Psoas muscle (tissue), 8 donors: ENCODE measurements at places on chromosomes 16 and 17. TPM values are rescaled to one million over a fixed set of nuclear protein-coding genes. Genes with fewer than 3 reads are reported as not detected.

- H3K27ac ChIP-seq: no peak overlapping the region
- H3K27me3 ChIP-seq: no peaks in the 10 kb centered on the region
- no peaks in the 10 kb centered on the region for H3K36me3 ChIP-seq
- no peaks in the 10 kb centered on the region for H3K4me1 ChIP-seq
- H3K4me3 ChIP-seq: no peak overlapping the region
- DNase-seq: no peak
These were observed 51.9 kb upstream of the CACNG3 start for GRCh38 chr16:24204150-24204665.

Gene DPEP1
- not detected for total RNA-seq

Gene CTRB1
- total RNA-seq: 3.9 TPM

Gene DNAI2
- total RNA-seq: not detected

Gene SCGB1C2
- not detected for total RNA-seq

DNA sequence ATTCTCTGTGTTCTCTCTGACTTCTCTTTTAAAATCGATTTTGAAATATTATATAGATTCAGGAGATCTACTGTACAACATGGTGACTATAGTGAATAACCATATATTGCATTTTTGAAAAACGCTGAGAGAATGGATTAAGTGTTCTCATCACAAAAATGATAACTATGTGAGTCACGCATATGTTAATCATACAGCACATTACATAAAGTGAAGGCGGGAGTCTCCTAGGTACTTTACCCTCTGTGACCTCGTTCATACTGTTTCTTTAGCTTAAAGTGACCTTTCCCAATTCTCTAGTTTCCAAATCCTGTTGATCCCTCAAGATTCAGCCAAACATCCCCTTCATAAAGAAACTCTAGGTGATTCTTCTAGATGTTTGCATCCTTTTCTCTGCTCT, 3.1 kb upstream of the KRTAP3-2 start:
- H3K4me3 ChIP-seq: no peak overlapping the region
- DNase-seq: no peak
- H3K4me1 ChIP-seq: no peaks in the 10 kb centered on the region
- peaks cover 16% of the 10 kb centered on the region for H3K27me3 ChIP-seq

DNA sequence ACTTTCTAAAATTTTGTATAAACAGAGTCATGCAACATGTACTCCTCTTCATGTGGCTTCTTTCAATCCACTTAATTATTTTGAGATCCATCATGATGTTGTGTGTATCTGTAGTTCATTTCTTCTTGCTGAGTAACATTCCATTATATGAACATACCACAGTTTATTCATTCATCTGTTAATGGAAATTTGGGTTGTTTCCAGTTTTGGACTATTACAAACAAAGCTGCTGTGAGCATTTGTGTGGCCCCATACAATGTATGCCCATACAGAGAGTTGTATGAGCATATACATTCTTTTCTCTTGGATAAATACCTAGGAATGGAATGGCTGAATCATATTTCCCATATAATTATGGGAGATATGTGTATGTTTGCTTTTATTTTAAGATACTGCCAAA, 85.6 kb downstream of the CLEC16A start:
- no peak overlapping the region for H3K4me3 ChIP-seq
- peaks cover 66% of the 10 kb centered on the region for H3K36me3 ChIP-seq
- no peaks in the 10 kb centered on the region for H3K4me1 ChIP-seq
- H3K27ac ChIP-seq: no peak overlapping the region
- no peak for DNase-seq
- no peaks in the 10 kb centered on the region for H3K27me3 ChIP-seq

DNA sequence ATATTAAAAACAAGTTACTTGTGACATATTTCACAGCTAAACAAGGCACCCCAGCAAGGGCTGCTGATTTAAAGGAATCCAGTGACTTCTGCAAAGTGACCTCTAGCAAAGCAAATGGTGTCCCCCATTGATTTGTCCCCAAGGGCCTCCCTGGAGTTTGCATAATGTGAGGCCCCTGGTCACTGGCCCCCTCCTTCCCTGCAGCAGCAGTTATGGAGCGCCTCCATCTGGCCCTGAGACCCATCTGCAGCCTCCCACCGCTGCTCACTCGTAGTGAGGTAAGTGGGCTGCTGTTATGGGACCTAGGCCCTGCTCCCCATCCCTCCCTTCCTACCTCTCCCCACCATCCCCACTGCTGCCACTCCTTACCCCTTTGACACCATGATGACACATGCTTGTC, 19.6 kb upstream of the EEF2K start:
- H3K36me3 ChIP-seq: no peaks in the 10 kb centered on the region
- no peaks in the 10 kb centered on the region for H3K27me3 ChIP-seq
- H3K4me1 ChIP-seq: peaks cover 16% of the 10 kb centered on the region
- H3K27ac ChIP-seq: no peak overlapping the region

GRCh38 chr16:12474806-12475410, 328.8 kb downstream of the CPPED1 start:
- DNase-seq: no peak
- peaks cover 4% of the 10 kb centered on the region for H3K4me1 ChIP-seq
- H3K36me3 ChIP-seq: no peaks in the 10 kb centered on the region
- no peaks in the 10 kb centered on the region for H3K27me3 ChIP-seq
- no peak overlapping the region for H3K4me3 ChIP-seq

- H3K27me3 ChIP-seq: no peaks in the 10 kb centered on the region
- no peak overlapping the region for H3K4me3 ChIP-seq
- no peak overlapping the region for H3K27ac ChIP-seq
- no peaks in the 10 kb centered on the region for H3K4me1 ChIP-seq
- no peaks in the 10 kb centered on the region for H3K36me3 ChIP-seq
These were observed 46.8 kb downstream of the RNF112 start for GRCh38 chr17:19457830-19458271.

DNA sequence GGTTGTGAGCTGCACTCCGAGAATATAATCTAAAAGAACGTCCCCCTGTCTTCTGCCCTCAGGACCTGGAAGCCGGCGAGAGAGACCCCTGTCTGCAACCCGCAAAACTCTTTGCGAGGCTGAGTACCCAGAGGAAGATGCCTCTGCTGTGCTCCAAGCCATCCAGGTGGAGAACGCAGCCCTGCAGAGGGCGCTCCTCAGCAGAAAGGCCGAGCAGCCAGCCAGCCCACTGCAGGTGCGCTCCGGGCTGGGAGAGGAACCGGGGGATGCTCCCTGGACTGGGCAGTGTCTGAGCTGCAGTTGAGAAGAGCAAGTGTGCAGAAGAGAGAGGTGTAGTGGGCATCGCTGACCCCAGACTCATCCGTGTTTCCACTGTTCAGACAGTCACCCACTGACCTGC, 148.3 kb downstream of the KATNIP start:
- H3K4me3 ChIP-seq: no peak overlapping the region
- DNase-seq: no peak
- H3K27ac ChIP-seq: no peak overlapping the region
- no peaks in the 10 kb centered on the region for H3K36me3 ChIP-seq
- H3K27me3 ChIP-seq: no peaks in the 10 kb centered on the region

Gene ARHGAP44
- total RNA-seq: 1.7 TPM

GRCh38 chr16:12535535-12536411, 267.9 kb downstream of the CPPED1 start:
- DNase-seq: no peak
- H3K36me3 ChIP-seq: no peaks in the 10 kb centered on the region
- no peak overlapping the region for H3K4me3 ChIP-seq
- H3K27me3 ChIP-seq: no peaks in the 10 kb centered on the region
- no peak overlapping the region for H3K27ac ChIP-seq

Gene DUS2
- 7.0 TPM for total RNA-seq

Gene ABCC11
- not detected for total RNA-seq

- peak overlapping the region; percentile 68 for H3K4me3 ChIP-seq
- peak overlapping the region; percentile 92 for H3K27ac ChIP-seq
- H3K4me1 ChIP-seq: peaks cover 18% of the 10 kb centered on the region
- no peaks in the 10 kb centered on the region for H3K27me3 ChIP-seq
- DNase-seq: no peak
- peaks cover 7% of the 10 kb centered on the region for H3K36me3 ChIP-seq
These were observed 55.3 kb downstream of the TUBD1 start for GRCh38 chr17:59837308-59838051.

GRCh38 chr17:5220074-5220473, 14.6 kb downstream of the SCIMP start:
- no peaks in the 10 kb centered on the region for H3K4me1 ChIP-seq
- no peak for DNase-seq
- H3K27ac ChIP-seq: no peak overlapping the region
- H3K4me3 ChIP-seq: no peak overlapping the region
- H3K36me3 ChIP-seq: peaks cover 7% of the 10 kb centered on the region
- H3K27me3 ChIP-seq: no peaks in the 10 kb centered on the region

- no peaks in the 10 kb centered on the region for H3K27me3 ChIP-seq
- no peak for DNase-seq
- H3K36me3 ChIP-seq: peaks cover 99% of the 10 kb centered on the region
- H3K4me1 ChIP-seq: no peaks in the 10 kb centered on the region
These were observed 25.4 kb upstream of the SLC38A8 start for GRCh38 chr16:84068041-84068440.

- H3K27me3 ChIP-seq: no peaks in the 10 kb centered on the region
- H3K36me3 ChIP-seq: no peaks in the 10 kb centered on the region
- no peak overlapping the region for H3K27ac ChIP-seq
- no peak for DNase-seq
These were observed 18.6 kb upstream of the HAPSTR1 start for GRCh38 chr16:9072806-9073341.

- H3K4me1 ChIP-seq: peaks cover 49% of the 10 kb centered on the region
- H3K27me3 ChIP-seq: no peaks in the 10 kb centered on the region
- peak overlapping the region; percentile 98 for H3K27ac ChIP-seq
- H3K36me3 ChIP-seq: peaks cover 39% of the 10 kb centered on the region
- H3K4me3 ChIP-seq: peak overlapping the region; percentile 82
These were observed 856 bp downstream of the DNAJA2 start for GRCh38 chr16:46972429-46973206.

- no peaks in the 10 kb centered on the region for H3K4me1 ChIP-seq
- H3K4me3 ChIP-seq: no peak overlapping the region
- no peaks in the 10 kb centered on the region for H3K36me3 ChIP-seq
- no peaks in the 10 kb centered on the region for H3K27me3 ChIP-seq
- no peak for DNase-seq
These were observed 1373.3 kb upstream of the GOT2 start for GRCh38 chr16:60107437-60107836.

- H3K27me3 ChIP-seq: no peaks in the 10 kb centered on the region
- no peaks in the 10 kb centered on the region for H3K4me1 ChIP-seq
- H3K36me3 ChIP-seq: peaks cover 23% of the 10 kb centered on the region
These were observed 81.5 kb downstream of the CA4 start for GRCh38 chr17:60231234-60231633.

GRCh38 chr17:5892921-5893675, 177.1 kb upstream of the WSCD1 start:
- H3K4me1 ChIP-seq: peaks cover 18% of the 10 kb centered on the region
- no peaks in the 10 kb centered on the region for H3K27me3 ChIP-seq
- H3K4me3 ChIP-seq: no peak overlapping the region
- DNase-seq: no peak
- no peaks in the 10 kb centered on the region for H3K36me3 ChIP-seq

GRCh38 chr16:67277294-67277998, 1.9 kb upstream of the PLEKHG4 start:
- no peak overlapping the region for H3K4me3 ChIP-seq
- H3K27ac ChIP-seq: peak overlapping the region; percentile 51

DNA sequence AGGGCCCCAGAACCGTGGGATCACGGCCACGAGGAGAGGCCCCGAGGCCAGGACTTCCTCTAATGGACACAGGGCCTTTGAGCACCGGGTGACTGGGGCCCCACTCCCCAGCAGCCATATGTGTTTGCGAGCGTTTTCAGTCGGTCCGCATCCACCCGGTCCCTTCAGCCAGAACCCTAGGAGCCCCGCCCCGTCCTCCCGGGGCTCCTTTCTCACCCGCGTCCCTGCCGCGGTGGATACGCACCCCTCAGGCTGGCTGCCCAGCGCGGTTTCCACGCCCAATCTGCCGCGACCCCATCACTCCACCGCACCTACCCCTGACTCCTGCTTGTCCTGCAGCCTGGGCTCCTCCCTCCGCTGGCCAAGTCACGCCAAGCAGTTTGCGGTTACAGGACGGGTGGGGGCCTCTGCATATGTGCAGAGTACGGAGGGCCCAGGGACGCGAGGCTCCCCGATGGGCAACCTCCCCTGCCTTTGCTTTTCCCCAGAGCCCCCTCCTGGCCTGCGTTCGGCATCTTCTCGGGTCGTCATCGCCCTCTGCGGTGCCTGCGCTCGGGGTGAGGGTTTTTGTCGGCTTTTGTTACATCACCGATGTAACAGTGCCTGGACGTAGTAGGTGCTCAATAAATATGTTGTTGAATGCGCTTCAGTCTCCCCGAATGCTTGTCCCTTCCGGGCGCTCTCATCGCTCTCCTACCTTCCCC, 1.0 kb upstream of the TTYH2 start:
- peak overlapping the region; percentile 96 for H3K27ac ChIP-seq
- H3K4me1 ChIP-seq: peaks cover 52% of the 10 kb centered on the region
- peak overlapping the region; percentile 60 for H3K4me3 ChIP-seq
- no peaks in the 10 kb centered on the region for H3K27me3 ChIP-seq
- DNase-seq: peak; percentile 37

Gene PPM1E
- total RNA-seq: 0.24 TPM

DNA sequence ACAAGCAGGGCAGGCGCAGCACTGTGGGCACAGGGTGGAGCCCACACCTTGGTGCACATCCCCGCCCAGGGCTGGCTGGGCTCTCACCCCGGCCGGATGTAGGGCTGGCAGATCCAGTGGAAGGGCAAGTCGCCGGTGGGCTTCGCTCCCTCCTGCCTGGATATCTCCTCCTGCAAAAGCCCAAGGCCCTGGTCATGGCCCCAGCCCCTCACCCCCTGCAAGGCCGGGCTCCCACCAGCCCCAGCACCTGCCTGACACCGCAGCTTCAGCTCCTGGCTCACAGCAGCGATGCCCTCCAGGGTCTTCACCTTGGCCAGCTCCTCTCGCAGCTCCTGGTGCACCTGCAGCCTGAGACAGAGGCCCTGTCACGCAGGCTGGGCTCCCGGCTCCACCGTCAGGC, 5.0 kb downstream of the DUS1L start:
- peaks cover 86% of the 10 kb centered on the region for H3K36me3 ChIP-seq
- peaks cover 9% of the 10 kb centered on the region for H3K4me1 ChIP-seq
- no peak overlapping the region for H3K4me3 ChIP-seq
- H3K27me3 ChIP-seq: no peaks in the 10 kb centered on the region
- peak; percentile 45 for DNase-seq
- H3K27ac ChIP-seq: no peak overlapping the region

Gene LUC7L3
- total RNA-seq: 25.4 TPM

DNA sequence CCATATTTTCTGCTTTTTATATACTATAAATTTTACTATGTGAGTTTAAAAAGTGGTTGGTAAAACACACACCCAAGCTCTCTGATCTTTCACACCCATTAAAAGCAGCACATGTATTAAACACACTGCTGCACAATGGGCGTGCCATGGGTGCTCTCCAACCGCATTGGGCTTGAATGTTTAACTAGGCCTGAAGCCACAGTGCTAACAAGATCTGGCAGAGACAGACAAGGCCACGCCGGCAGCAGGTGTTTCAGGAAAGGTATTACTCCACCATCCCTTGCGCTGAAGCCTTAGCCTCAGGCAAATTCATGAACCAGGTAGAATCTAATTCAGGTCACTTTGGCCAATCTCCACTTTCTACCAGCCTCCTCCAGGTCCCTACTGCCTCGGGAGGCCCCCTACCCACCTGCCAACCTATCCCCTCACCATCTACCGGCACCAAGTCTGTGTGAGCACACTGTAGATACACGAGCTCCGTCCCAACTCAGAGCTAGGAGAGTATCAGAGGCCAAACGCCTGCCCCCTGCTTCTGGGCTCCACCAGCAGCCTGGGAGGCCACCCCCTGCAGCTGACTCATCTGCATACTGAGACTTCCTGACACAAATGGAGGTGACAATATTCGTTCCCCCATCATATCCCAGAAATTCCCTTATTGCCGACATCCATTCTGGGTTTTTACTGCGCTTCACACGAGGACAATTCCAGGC, 95.0 kb downstream of the ADCY9 start:
- no peak overlapping the region for H3K4me3 ChIP-seq
- DNase-seq: no peak
- peak overlapping the region; percentile 50 for H3K27ac ChIP-seq
- H3K36me3 ChIP-seq: no peaks in the 10 kb centered on the region
- H3K27me3 ChIP-seq: no peaks in the 10 kb centered on the region
